ENCODE measurements at places on chromosomes 13 and 19.

GRCh38 chr19:19500975-19501644 lies 14.2 kb downstream of the TSSK6 start:
- no peak for DNase-seq

- no peak for DNase-seq
These were observed 23.8 kb downstream of the SPATA13 start for GRCh38 chr13:24184265-24184841.

DNA sequence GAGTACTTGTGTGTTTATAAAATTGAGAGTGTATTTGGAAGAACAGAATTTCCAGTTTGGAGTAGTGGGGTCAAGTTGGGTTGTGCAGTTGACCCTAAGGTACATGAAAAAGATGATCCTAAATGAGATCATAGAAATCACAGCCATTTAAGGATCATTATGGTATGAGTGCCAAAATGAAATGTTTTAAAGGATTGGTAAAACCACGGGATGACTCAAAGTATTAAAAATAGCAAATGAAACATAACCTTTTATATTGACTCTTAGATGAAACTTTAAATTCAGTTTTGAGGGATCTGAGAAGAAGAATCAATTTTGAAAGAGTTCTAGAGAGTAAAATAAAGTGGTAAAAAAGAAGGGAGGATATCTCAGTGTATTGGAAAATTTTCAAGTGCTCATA lies 773.8 kb downstream of the GPC5 start:
- DNase-seq, result no peak

- no peak for DNase-seq
These were observed 15.7 kb downstream of the FAM124A start for GRCh38 chr13:51237887-51238286.

- no peak for DNase-seq
These were observed 142.1 kb downstream of the POSTN start for GRCh38 chr13:37456506-37456905.

- no peak for DNase-seq
These were observed 35.4 kb downstream of the ZNF557 start for GRCh38 chr19:7104747-7105447.

- no peak for DNase-seq
These were observed 36.1 kb upstream of the PCDH8 start for GRCh38 chr13:52884429-52885010.

- DNase-seq, result no peak
These were observed 631 bp downstream of the LACC1 start for GRCh38 chr13:43880214-43880855.

- DNase-seq, result peak; percentile 78
These were observed 55.0 kb upstream of the EEF1AKMT1 start for GRCh38 chr13:20828539-20829364.

GRCh38 chr19:924553-925086 lies 1.2 kb upstream of the ARID3A start:
- no peak for DNase-seq

- DNase-seq, result no peak
These were observed 17.8 kb downstream of the CPB2 start for GRCh38 chr13:46086985-46087384.

DNA sequence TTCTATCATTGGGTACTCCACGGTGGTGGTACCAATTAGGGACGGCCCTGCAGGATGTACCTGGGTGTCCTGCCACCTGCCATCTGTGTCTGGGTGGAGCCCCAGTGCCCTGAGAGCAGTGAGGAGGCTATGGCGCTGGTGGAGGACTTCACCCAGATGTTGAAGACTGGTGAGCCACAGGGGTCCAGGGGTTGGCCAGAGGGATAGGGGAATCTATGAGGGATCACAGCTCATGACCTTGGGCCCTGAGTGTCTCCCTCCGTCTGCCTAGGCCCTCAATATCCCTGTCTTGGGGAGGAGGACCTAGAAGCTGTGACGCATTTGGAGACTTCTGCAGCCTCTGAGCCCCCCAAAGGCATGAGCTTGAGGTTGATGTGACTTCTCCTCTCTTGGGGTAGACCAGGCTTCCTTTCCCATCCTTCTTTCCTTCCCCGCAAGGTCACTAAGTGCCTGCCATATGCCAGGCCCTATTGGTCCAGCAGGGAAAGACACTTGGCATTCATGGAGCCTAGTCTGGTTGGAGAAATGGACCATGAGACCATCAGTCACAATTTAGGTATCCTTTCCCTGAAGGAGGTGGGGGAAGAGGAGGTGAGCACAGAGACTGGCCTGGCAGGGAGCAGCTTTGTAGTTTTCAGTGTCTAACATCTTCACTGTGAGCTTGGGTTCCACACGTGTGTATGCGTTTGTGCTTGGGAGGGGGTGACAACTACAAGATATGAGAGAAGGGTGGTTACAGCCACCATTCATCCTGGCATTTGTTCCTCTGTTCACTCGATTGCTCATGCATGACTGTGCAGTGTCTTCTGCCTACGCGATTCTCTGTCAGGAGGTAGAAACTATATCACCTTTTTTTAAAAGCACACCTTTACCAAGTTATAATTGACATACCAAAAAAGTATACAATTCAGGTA lies 5.1 kb upstream of the MZF1 start:
- DNase-seq, result no peak

GRCh38 chr13:93066187-93066586 lies 160.4 kb upstream of the GPC6 start:
- DNase-seq, result no peak

- DNase-seq, result no peak
These were observed 1505.1 kb upstream of the SLC10A2 start for GRCh38 chr13:104571161-104571892.

GRCh38 chr13:20700288-20700687 lies 3.2 kb upstream of the IL17D start:
- DNase-seq, result no peak

DNA sequence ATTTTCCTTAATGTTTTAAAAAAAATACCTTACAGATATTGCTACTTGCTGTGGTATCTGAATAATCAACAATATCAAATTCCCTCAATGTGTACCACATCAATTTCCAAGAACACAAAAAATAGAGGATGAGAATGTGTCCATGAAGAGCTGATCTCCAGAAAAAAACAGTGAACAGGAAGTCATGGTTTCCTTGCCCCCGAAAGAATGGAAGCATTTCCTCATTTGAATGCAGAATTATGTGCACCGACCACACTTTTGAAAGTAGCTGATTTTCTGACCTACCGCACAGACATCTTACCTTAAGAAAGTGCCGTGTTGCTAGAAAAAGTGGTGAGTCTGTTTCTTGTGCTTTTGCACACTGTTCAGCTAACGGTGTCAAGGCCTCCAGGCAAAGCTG lies 13.4 kb upstream of the EEF1AKMT1 start:
- DNase-seq, result no peak

GRCh38 chr13:60583911-60584753 lies 187.1 kb downstream of the TDRD3 start:
- no peak for DNase-seq

DNA sequence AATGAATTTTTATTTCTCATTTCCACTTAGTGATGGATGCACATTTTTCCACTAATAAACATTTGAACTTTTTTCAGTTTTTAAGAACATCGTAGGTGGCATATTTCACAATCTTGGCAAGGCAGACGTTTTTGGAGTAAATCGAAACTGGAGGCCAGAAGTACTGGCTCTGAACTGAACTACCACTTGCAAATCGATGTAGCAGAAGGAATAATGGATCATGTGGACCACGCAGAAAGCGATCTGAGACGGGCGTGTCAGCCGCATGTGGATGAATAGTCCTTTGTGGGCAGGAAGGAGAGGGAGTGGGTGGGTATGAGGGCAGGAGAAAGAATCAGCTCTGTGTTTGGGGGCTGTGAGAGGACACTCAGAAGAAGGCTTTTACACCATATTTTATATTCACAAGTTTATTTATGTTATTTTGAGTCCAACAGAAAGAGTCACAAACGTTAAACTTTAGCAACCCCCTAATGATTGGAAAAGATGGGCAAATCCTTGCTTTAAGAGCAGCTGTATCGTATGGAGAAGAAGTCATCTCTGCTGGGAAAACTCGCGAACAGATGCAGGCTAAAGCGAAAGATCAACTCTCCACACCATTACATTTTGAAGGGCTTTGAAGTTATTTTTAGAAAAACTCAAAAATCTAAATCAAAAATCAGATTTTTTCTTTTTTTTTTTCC lies 90.5 kb downstream of the COL4A2 start:
- no peak for DNase-seq

DNA sequence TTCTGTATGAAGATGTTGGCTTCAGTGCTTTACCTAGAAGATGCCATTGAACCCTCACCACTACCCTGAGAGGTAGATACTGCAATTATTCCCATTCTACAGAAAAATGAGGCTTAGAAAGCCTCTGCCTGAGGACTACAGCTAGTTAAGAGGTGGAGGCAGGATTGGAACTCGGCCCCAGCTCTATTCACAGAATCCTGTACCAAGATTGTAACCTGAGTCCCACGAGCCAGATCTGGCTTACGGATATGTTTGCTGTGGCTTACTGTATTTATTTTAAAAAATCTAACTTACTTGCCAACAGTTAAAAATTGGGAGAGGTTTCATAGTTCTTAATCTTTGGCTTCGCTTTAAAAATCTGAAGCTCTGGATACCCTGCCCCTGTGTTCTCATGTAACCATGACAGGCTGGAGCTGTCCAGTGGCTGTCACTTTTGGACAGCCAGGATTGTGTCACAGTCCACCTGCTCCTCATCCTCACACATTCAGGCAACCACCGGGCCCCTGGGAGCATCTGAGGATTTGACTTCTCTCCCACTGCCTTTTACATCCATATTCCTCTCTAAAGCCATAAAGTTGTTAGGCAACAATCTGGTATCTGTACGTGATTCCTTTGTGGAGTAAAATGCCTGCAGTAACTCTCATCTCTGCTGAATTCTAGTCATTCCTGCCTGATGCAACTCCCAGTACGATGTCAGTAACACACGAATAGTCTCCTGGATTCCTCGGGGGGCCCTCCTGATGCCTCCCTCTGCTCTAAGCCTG lies 160.8 kb upstream of the SERP2 start:
- DNase-seq, result no peak

- DNase-seq, result no peak
These were observed 228.6 kb downstream of the UQCRFS1 start for GRCh38 chr19:28984315-28984714.

DNA sequence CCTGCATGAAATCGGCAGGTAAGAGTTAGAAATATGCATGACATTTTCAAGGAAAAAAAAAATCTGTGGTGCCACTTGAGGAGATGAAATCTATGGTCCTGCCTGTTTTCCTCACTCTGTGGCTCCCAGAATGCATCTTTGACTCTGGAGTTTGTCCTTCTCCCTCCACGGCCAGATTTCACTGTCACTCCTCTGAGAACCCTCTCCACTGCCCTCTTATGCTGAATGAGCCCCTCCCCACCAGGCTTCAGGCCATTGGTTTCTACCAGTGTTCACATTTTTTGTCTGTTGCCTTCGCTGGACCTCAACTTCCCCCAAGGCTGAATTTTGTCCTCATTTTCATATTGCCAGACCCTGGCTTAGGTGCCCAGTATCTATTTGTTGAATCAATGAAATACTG lies 235.0 kb downstream of the ZIC5 start:
- DNase-seq, result no peak

DNA sequence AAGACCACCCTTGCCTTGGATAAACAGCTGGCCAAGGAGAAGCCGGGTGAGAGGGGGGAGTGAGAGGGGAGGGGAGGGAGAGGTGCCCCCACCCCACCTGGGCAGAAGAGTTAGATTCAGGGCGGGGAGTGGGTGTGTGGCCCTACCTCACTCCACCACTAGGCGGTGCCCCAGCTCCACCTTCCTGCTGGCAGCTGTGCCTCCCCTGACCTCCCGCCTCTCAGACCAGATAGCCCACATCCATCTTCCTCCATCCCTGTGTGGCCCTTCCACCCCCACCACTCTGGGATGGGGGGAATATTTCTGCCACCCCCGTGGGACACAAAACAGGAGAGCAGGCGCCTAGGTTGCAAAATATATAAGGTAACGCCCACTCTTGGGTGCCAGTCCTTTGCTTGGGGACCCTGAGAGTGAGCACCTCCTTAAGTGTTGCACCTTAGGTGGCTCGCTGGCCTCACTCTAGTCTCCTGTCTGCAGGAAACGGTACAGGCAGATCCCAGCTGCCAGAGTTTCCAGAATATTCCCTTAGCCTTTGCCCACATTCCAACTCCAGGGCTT lies 13.8 kb upstream of the EHD2 start:
- peak; percentile 41 for DNase-seq

- no peak for DNase-seq
These were observed 67.6 kb downstream of the UBL3 start for GRCh38 chr13:29782798-29783197.

DNA sequence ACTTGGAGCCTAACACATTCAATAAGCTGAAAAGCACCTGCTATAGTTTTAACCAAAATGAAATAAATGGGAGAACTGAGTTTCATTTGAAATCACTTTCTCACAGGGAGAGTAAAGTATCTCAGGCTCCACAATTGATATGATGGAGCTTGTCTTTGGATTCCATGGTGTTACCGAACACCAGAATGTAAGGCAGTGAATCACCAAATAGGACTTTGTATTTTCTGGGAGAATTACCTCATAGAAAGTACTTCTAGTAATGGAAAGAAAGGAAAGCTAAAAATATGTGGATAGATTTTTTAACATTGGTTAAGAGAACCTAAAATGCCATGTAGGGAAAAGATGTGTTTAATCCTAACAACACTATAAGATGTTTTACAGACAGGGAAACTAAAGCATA lies 123.6 kb downstream of the NALCN start:
- DNase-seq, result no peak

- DNase-seq, result no peak
These were observed 47.2 kb downstream of the PEX11G start for GRCh38 chr19:7441468-7442146.

DNA sequence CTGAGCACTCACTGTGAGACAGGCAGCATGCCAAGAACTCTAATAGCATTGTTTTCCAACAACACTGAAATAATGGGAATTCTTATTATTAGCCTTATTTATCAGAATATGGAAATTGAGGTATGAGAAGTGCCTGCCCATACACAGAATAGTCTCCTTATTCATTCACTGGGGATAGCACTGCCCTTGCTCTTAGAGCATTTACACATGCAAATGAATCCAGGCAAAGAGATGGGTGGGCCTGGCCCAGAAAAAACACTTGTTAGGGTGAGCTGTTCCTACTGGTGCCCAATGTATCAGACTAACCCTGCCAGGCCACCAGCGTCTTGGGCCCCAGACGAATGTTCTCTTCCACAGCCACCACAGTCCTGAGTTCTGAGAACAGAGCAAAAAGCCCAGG lies 112.9 kb downstream of the TUBA3C start:
- no peak for DNase-seq

- no peak for DNase-seq
These were observed 1690.7 kb downstream of the SLITRK5 start for GRCh38 chr13:89361909-89362308.

All from CD4-positive, alpha-beta T cell treated with Interleukin-4 for 1 hour (primary cell).